ENCODE measurements at places on chromosomes 1 and 21.

GRCh38 chr1:229124116-229124515 lies 146.8 kb upstream of the RAB4A start:
- DNase-seq: no peak

DNA sequence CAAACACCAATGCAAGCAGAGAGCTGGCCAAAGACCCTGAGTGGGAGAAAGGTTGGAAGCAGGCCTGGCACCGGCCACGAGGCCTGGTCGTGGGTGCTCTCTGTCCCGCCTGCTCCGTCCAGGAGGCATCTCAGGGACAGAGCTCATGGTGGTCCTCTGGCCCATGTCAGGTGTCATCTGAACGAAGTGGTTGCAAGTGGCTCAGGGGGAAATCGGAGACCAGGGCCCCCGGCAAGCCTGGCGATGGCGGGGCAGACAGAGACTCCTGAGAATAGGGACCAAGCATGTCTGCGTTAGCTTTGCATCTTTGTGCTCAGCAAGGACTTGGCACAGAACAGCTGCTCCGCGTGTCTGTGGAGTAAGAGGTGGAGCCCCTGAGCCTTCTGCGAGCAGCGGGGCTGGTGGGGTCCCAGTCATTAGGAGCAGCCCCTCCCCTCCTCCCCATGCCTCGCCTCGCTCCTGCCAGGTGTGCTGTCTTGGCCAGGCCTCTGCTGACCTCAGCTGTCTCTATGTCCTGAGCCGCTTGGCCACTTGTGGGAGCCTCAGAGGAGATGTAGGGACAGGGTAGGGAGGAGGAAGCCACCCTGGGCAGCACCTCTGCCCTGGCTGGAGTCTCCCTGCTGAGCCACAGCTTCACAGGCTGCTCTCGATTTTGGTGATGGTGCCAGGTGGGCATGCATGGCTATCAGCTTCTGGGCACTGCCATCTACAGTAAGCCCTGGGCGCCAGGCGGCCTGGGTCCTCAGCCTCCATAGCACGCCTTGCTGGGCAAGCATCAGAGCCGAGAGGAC lies 362.9 kb upstream of the VAMP3 start:
- no peak for DNase-seq

DNA sequence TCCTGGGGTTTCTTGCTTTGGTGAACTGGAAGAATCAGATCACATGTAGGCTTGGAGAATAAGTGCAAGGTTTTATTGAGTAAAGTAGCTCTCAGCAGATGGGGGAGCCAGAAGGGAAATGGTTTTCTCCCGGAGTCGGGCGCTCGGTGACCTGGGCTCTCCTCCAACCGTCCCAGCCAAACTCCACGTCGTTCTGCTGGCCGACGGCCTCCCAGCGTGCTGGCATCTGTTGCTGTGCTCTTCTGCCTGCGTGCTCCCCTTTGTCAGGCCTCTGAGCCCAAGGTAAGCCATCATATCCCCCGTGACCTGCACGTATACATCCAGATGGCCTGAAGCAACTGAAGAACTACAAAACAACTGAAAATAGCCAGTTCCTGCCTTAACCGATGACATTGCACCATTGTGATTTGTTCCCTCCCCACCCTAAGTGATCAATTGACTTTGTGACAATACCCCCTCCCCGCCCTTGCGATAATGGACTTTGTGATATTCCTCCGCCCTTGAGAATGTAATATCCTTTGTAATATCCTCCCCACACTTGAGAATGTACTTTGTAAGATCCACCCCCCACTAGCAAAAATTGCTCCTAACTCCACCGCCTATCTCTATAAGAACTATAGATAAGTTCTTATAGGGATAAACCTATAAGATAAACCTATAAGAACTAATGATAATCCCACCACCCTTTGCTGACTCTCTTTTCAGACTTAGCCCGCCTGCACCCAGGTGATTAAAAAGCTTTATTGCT lies 88.3 kb downstream of the SMYD3 start:
- DNase-seq: no peak

GRCh38 chr1:150572918-150573647 lies 6.3 kb downstream of the MCL1 start:
- DNase-seq: peak; percentile 68

- DNase-seq: no peak
Observed at GRCh38 chr1:117363571-117364048, 3.6 kb upstream of the MAN1A2 start.

DNA sequence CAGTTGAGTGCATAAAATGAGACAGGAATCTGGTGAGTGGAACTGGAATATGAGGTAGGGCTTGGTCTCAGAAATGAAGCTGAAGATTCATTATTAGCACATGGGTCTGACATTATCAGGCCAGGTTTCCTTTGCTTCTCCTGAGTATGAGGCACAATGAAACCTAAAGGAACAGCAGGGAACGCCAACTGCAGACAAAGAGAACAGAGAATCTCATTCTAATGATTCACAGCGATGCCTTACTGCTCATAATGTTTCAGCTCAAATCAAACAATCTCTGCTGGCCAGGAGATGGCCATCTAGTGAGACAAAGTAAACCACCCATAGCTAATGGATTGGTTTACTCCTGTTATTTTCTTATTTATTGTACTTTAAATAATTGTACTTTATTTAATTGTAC lies 133.5 kb downstream of the C1orf21 start:
- DNase-seq: no peak

DNA sequence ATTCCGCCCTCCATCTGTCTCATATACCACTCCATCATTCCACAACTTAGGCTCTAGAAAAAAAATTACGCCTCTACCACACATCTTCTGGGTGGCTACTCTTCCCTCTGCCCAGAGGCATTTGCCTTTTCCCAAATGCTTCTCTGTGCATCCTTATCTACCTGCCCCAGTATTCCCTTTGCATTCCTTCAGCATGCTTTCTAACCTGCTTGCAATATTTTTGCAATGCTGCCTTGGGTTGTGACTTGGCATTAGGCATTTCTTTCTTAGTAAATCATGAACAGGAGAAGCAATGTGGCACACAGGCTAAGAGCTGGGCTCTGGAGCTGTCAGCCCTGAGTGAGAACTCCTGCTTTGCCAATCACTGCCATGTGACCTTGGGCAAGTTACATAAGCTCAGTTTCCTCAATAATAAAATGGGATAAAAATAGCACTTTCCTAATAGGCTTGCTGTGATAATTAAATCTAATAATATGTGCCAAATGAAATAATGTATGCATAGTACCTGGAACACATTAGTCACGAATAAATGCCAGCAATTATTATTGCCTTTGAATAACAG lies 276.0 kb downstream of the ASTN1 start:
- DNase-seq: no peak

DNA sequence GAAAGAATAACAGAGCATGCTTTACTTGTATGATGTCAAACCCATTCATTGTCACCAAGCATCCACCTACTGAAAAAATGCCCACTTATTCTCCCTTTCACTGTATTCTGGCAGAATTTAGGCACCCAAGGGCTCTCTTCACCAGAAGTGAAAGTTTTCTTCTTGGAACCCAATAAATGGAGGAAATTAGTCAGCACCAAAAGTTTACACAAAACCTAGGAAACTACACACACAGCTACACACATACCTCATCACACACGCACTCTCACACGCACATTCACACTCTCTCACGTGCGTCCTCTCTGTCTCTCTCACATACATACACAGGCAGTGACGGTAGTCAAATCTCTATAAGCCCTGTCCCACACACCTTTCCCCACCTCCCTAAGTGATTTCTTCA lies 37.6 kb downstream of the MCOLN2 start:
- DNase-seq: no peak

- no peak for DNase-seq
Observed at GRCh38 chr1:175976865-175977642, 230.0 kb downstream of the COP1 start.

DNA sequence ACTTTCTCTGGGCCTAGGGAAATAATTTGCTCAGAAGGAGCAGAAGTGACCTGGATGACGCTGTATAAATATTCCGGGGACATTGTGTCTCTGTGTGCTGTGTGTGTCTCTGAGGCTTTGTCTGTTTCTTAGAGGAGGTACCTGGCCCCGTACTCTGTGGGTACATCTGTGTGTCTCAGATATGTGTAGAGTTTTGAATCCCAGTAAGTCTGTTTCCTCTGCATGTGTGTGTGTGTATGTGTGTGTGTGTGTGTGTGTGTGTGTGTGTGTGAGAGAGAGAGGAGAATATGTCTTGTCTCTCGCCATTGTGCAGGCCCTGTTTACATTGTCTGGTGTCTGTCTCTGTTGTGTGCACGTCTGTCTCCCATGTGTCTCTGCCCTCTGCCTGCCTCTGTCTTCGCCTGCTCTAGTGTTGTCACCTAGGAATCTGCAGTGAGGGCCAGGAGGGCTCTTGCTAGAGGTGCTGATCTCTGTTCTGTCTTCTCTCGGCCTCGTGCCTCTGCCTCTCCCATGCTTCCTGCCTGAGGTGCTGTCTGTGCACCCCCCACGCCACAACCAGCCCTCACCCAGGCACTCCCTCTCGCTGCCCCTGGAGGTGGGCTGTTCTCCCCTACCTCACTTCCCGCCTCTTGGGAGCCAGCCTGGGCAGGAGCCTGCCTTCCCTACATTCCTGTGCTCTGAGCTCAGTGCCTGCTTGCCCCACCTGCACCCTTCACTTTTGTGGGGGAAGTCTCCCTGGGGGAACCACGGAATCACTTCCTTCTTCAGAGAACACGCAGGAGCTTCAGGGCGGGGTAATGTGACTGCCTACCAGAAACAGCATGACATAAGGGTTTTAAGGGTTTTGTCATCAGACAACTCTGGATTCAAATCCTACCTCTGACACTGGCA lies 5.9 kb downstream of the MAP7D1 start:
- DNase-seq: no peak

DNA sequence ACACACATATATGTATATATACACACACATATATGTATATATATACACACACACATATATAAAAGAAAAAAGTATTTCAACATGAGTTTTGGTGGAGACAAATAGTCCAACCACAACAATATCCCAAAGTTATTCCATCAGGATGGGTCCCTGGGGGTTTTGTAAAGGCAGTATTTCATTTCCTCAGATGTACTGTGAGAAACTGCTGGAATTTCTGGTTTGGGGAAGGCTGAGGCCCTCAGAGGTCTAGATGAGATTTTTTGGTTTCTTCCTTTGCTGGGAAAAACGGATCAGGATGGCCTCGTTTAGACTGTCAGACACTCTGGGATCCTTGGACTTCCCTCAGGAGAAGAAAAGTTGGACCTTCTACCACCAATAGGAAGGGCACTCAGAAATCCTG lies 36.5 kb upstream of the TENT5B start:
- DNase-seq: no peak

DNA sequence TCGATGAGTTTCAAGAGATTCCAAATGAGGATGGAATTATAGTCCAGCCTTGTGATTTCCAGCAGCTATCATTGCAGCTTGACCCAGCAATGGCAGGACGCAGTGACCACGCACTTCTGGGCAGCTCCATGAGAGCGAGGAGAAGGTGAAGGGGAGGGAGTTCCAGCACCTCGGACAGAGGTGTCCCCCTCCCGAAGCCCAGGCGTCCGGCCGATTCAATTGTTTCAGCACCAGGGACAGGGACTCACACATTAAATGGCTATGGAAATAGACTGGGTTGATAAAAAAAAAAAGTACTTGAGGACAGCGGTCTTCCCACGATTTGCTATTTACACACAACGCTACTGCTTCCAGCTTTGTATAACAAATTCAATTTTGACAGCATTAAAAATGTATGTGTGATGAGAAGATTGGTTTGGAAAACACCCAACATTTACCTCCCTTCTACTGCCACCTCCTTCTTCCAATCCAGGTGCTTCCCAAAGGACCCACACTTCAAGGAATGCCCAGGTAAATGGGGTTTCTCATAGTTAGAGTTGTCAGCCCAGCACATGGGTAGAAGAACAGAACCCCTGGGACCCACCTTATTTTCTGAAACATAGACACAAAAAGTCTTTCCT lies 71.8 kb downstream of the DISP3 start:
- no peak for DNase-seq

GRCh38 chr1:235720544-235720943 lies 71.0 kb upstream of the GNG4 start:
- DNase-seq: no peak

- no peak for DNase-seq
Observed at GRCh38 chr1:29406814-29407213, 170.5 kb downstream of the PTPRU start.

DNA sequence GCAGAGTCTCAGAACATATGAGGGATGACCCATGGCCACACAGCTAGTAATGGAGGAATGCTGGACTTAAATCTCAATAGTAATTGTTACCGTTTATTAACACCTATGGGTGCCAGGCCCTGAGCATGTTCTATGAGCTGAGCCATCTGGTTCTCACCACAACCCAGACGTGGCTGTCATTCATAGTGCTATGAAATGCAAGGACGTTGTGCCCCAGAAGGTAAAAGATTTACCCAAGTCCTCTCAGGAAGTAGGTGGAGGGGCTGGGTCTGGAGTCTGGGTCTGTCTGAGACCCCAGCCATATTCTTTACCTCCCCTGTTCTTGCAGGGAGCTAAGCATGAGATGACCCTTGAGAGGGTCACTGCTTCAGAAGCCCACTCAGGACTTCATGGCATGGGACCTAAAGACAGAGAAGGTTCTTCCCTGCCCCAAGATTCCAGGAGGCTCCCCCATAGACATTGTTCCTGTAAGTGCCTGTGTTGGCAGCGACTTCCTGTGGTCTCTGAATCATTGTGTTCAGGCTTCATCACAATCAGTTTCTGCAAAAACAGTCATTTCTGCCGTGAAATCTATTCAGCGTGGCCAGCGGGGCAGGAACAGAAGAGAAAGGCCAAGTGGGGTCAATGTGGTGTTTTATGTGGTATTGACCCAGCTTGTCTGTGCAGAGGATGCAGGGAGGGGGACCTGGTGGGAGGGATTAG lies 475.4 kb downstream of the PTPRU start:
- DNase-seq: no peak

GRCh38 chr1:208531003-208531750 lies 287.0 kb upstream of the PLXNA2 start:
- DNase-seq: no peak

- no peak for DNase-seq
Observed at GRCh38 chr1:228241259-228241658, 33.4 kb downstream of the OBSCN start.

DNA sequence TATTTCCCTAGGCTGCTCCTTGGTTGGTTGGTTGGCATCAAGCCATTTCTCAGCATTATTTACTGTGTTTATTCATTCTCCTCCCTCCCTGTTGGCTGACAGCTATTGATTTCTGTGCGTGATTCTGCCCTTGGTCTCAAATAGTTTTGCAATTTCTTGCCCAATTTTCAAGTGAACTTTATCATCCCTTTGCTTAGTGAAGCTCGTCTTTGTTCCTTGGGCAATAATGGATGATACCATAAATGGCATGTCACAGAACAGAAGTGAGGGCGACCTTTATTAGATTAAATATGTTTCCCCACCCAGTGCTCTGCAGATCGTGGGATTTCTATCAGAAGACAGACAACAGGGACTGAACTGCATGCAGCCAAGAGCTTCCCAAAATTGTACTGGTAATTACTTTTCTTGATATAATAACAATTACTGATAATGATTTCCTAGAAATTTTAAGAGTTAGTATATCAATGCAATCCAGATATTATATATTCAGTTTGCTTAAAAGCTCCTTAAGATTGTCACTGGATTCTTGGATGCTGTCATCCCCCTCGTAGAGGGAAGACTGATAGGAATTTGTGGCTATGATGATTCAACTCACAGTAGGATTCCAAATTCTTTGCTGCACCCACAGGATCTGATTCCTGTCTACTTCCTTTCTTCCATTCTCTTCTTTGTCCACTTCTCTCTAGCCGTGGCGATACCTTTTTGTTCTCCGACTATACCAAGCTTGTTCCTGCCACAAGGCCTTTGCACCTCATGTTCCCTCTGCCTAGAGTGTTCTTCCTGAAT lies 122.1 kb upstream of the KAZN start:
- no peak for DNase-seq

All from NCI-H526 (cell line).